ENCODE measurements at places on chromosomes 13 and 19.

DNA sequence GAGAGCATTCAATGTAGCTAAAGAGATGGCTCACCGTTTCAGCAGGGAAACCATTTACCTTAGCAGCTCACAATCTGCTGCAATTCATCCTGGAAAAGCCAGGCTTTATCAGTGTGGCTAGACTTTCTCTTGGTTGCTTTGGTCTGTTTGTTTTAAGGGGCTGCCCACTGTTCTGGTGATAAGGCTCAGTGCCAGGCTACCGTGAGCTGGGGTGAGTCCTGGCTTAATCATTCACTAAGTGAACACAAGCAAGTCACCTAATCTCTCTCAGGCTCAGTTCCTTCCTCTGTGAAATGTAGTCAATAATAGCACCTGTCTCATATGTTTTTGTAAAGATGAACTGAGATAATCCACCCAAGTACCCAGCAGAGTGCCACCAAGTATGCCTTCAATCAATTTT lies 229.0 kb downstream of the TEX29 start:
- DNase-seq, result no peak

- DNase-seq, result no peak
These were observed 4.1 kb downstream of the FPR2 start for GRCh38 chr19:51765086-51765485.

GRCh38 chr19:2561895-2562294 lies 86.0 kb downstream of the GADD45B start:
- peak; percentile 64 for DNase-seq

DNA sequence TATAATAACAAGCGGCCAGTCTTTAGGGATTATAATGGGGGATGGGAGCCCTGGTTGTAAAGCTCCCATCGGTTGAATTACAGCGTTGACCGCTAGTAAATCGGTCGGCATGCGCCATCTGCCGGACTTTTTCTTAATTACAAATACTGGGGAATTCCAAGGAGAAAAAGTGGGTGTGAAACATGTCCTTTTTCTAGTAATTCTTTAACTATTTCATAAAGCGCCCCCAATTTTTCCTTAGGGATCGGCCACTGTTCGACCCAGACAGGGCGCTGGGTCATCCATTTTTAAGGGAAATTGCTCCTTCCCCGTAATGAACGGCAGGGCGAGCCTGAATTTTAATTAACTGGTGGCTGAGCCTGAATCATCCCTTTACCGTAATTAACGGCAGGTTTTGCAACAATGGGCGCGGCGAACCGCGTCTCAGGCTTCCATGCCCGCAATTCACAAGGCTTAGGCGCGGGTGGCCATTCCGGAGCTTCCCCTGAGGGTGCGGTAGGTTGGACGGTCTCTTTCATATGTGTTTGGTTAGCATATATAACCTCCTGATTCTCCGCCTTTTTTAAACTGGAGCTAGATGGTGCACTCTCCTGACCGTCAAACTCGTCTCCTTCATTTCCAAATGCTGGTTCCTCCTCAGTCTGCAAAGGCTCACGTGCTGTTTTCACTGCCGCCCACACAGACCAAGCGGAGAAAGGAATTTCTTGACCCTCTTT lies 30.2 kb upstream of the EVI5L start:
- peak; percentile 66 for DNase-seq

Measured in common myeloid progenitor, CD34-positive (primary cell).